ENCODE measurements at places on chromosomes 2 and 18. TPM values are rescaled to one million over a fixed set of nuclear protein-coding genes. Genes with fewer than 3 reads are reported as not detected.

LOXL3 gene
- polyA plus RNA-seq: 9.2 TPM

ATP9B gene
- polyA plus RNA-seq: 36.4 TPM

LAMA3 gene
- polyA plus RNA-seq: 2.8 TPM

DNA sequence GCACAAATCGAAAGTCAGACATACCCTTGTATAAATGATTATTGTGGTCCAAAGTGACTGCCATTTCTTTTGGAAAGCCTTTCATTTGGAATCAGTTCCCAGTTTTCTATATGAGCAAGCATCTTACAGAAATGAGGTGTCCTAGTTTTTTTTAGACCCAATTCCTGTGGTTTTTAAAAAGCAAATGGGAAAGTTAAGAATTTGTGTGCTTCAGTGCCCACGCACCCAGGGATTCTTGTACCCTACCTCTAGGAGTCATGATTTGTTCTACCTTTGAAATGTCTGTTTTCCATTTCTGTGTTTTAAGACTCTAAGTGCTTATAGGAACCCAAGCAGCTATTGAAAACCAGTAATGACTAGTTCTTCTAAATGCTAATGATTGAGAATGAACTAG, 218.1 kb downstream of the CAMKMT start:
- no peak for DNase-seq

Measured in left renal pelvis (tissue), 4 donors.